ENCODE measurements at places on chromosomes 5 and 9.

DNA sequence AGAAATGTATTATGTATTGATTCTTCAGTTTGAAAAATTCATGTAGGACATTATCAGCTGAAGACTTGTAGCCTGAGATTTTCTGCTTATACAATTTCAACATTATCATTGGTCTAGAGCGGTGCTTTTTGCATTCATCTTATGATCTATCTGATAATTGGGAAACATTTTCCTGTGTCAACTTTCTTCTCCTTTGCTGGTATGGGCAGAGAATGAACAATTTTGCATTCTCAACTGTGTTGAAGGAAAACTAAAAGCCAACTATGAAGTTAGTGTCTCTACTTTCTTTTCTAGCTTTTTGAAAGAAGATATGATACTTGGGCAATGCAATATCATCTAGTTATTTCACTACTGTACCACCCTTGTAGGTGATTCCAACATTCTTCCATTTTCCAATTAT lies 10.3 kb downstream of the ZFR start:
- no peak for DNase-seq

GRCh38 chr5:96934708-96935558 lies 947 bp upstream of the LNPEP start:
- DNase-seq: peak; percentile 86

DNA sequence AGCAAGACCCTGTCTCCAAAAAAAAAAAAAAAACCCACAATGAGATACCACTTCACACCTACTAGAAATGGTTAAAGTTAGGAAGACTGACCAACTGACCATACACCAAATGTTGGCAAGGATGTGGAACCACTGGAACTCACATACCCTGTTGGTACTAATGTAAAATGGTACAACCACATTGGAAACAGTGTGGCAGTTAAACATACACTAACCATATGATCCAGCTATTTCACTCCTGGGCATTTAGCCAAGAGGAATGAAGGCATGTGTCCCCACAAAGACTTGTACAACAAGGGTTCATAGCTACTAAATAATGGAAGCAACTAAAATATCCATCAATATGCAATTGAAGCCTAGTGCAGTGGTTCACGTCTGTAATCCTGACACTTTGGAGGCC lies 21.3 kb downstream of the NAIF1 start:
- DNase-seq: no peak

- no peak for DNase-seq
Measured at GRCh38 chr9:134328841-134329575, 2.8 kb downstream of the RXRA start.

GRCh38 chr5:107792940-107793339 lies 122.2 kb upstream of the EFNA5 start:
- no peak for DNase-seq

- no peak for DNase-seq
Measured at GRCh38 chr9:120865809-120866208, 11.2 kb downstream of the PHF19 start.

- DNase-seq: peak; percentile 92
Measured at GRCh38 chr9:70258692-70259511, at the start of gene SMC5. TSS of gene SMC5 (plus strand) at chr9:70258978. CDS start at chr9:70259079, 101 bp downstream.

- no peak for DNase-seq
Measured at GRCh38 chr9:108412755-108413154, 443.0 kb downstream of the ACTL7B start.

DNA sequence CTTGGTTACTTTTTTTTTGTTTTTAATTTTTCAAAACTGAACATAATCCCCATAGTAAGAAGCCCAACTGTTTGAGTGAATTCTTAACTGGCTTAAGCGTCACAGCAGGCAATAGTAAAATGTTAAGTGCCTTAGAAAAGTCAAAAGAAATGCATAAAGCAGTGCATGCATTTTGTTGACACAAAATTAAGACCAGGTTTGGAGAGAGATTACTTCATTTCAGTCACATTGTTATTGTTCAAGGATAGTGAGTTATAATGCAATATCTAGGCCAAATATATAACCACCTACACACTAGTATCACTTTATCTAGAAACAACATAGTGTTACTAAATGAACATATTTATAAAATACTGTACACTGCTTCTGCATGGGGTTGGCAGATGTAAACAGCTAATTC lies 116.9 kb upstream of the KLF9 start:
- no peak for DNase-seq

DNA sequence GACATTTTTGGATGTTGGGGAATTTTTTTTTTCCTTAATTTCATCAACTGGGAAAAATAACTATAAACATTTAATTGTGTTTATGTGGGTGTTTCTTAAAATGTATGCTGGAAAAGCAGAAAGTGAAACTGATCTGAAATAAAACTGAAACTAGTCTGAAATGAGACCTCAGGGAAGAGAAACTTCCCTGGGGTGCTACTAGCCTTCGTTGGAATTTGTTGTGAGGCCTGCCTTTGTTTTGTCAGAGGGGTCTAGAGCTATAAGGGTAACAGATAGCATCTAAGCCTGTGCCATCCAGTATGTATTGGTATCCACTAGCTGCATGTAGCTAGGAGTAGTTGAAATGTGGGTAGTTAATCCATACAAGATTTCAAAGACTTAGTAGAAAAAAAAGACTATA lies 10.4 kb downstream of the ZNF618 start:
- peak; percentile 23 for DNase-seq

DNA sequence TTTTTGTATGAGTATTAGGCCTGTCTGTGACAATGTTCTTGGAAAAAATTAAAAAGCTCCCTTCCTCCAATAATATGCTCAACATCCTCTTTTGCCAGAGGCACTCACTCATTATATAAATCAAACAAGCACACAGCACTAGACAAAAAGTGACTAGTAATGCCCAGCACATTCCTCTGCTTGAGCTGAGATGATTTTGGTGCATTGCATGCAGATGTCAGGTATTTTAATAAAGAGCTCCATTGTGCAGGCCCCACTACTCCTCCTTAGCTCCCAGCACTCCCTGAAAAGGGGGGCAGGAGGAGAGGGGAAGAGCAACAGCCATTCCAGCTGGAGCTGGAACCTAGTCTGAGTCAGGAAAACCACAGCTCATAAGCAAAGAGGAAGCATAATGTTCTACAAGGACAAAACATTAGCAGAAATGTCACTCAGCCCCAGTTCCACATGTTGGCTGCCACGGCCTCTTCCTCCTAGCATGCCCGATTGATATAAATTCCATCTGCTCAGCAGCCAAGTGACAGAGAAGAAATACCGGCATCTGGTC lies 348.5 kb downstream of the BNC2 start:
- no peak for DNase-seq

GRCh38 chr5:173785400-173785799 lies 102.7 kb upstream of the CPEB4 start:
- no peak for DNase-seq

GRCh38 chr5:141260458-141261237 lies 15.5 kb downstream of the PCDHB15 start:
- no peak for DNase-seq

DNA sequence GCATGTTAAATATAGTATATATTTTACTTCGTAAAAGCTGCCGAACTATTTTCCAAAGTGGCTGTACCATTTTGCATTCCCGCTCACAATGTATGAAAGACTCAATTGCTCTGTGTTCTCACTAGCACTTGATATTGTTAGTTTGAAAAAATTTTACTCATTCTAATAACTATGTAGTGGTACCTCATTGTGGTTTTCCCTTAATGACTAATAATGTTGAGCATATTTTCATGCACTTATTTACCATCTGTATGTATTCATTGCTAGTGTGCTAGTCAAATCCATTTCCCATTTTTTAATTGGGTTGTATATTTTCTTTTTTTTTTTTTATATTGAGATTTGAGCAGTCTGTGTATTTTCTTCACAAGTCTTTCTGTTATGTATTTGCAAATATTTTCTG lies 58.4 kb downstream of the RANBP17 start:
- no peak for DNase-seq

GRCh38 chr5:53431665-53432064 lies 48.8 kb upstream of the FST start:
- DNase-seq: no peak

- no peak for DNase-seq
Measured at GRCh38 chr9:135692410-135692809, 6.9 kb downstream of the SOHLH1 start.

DNA sequence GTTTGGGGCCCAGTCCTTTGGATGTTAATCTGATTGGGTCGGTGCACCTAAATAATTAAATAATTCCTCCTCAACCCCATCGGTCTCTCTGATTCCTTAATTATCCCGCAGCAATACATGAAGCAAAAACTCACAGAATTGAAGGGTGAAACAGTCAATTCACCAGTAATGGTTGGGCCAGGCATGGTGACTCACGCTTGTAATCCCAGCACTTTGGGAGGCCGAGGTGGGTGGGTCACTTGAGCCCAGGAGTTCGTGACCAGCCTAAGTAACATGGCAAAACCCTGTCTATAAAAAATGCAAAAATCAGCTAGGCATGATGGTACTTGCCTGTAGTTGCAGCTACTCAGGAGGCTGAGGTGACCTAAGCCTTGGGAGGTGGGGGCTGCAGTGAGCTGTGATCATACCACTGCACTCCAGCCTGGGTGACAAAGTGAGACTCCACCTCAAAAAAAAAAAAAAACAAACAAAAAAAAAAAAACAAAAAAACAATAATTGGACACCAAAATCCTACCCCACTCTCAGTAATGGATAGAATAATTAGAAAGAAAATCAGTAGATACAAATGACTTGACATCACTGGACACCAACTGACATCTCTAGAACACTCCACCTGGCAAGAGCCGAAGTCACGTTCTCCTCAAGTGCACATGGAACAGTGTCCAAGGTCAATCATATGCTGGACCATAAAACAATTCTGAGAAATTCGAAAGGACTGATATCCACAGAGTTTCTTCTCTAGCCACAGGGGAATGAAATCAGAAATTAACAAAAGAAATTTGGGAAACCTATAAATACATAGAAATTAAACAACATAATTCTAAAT lies 5.3 kb downstream of the ABO start:
- no peak for DNase-seq

DNA sequence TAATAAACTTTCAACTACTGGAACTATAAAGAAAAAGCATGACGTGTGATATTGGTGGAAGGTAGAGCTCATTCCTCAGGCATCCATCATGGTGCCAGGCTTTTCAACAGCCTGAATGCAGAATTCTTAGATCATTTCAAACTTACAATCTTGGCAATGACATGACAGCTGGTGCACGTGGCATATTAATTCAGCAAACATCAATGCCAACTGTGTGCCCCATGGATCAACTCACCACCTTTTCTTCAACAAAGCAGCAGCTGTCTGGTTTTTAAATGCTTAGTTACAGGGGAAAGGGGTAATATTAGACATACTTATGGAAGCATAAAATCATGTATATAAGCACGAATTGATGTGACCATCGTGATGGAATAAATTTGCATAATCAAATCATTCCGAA lies 56.0 kb upstream of the OR13F1 start:
- DNase-seq: no peak

- no peak for DNase-seq
Measured at GRCh38 chr5:144395704-144396103, 225.0 kb downstream of the KCTD16 start.

GRCh38 chr5:76473661-76474060 lies 70.6 kb downstream of the IQGAP2 start:
- peak; percentile 21 for DNase-seq

DNA sequence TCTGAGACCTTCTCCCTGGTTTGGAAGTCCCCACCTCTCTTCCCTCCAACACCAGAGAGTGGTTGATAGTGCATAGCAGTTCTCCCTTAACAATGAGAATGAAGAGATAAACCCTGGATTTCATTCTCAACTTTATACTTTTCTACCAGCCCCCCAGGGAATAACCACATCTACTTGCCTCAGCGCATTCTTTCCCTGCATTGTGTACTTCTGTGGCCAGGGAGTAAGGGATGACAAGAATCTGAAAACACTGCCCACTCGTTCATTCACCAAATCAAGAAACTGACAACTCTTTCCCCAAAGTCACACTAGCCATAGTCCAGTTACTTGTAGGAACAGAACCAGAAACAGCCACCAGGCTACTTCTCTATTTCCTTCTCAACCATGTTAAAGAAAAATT lies 46.0 kb upstream of the SPIN1 start:
- DNase-seq: no peak

- DNase-seq: no peak
Measured at GRCh38 chr9:129774791-129775447, 22.1 kb upstream of the PTGES start.

GRCh38 chr9:119522381-119522780 lies 153.1 kb upstream of the BRINP1 start:
- DNase-seq: no peak

- no peak for DNase-seq
Measured at GRCh38 chr5:124402144-124402581, 344.3 kb downstream of the ZNF608 start.

GRCh38 chr5:132456296-132456986 lies 34.1 kb downstream of the IRF1 start:
- no peak for DNase-seq

DNA sequence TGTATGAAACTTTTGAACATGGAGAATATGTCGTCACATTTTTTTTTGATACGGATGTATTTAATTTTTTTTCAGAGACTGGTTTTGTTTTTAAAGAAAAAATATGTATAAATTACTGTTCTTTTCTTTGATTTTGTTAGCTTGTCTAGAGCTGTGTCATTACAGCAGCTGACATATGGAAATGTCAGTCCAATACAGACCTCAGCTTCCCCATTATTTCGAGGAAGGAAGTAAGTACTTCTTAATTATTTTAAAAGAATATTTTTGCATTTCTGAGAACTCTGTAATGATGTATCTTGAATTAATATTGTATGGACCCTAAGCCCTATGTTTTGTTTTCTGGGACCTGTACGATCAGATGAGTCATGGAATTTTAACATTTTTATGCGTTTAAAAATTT lies 7.6 kb downstream of the TENT2 start:
- DNase-seq: no peak

GRCh38 chr5:17413691-17414090 lies 84.3 kb upstream of the TAF11L2 start:
- no peak for DNase-seq

GRCh38 chr9:19114680-19115270 lies 12.1 kb upstream of the HAUS6 start:
- no peak for DNase-seq

- DNase-seq: peak; percentile 11
Measured at GRCh38 chr5:161545344-161546094, 1.0 kb downstream of the GABRB2 start.
